Thyroid gland (tissue), 4 donors: ENCODE measurements at places on chromosomes 1 and 21.

- no peak for DNase-seq
Observed at GRCh38 chr1:12052997-12053686, 10.0 kb upstream of the TNFRSF8 start.

GRCh38 chr21:28317177-28317950 lies 675.3 kb downstream of the LTN1 start:
- DNase-seq: no peak

GRCh38 chr1:15038232-15039016 lies 115.1 kb upstream of the TMEM51 start:
- DNase-seq: no peak

GRCh38 chr1:53911442-53911841 lies 17.5 kb downstream of the DIO1 start:
- no peak for DNase-seq

- DNase-seq: no peak
Observed at GRCh38 chr1:192626366-192627179, 9.4 kb upstream of the RGS13 start.

DNA sequence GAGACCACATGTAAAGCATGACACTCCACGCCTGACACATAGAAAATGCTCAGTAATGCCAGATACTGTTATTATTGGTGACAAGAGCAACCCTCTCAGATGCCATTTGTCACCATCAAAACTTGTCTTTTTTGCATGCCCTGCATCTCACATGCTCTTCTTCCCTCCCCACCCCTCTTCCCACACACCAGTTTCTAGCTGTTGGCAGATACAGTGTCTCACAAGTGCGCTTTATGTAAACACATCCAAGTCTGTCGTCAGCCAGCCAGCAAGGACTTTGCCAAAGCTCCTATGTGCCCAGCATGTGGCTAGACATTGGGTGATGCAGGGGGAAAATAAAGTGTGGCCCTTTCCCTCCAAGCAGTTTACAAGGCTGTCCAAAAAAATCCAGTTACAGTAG lies 44.9 kb upstream of the EPHA8 start:
- peak; percentile 38 for DNase-seq

DNA sequence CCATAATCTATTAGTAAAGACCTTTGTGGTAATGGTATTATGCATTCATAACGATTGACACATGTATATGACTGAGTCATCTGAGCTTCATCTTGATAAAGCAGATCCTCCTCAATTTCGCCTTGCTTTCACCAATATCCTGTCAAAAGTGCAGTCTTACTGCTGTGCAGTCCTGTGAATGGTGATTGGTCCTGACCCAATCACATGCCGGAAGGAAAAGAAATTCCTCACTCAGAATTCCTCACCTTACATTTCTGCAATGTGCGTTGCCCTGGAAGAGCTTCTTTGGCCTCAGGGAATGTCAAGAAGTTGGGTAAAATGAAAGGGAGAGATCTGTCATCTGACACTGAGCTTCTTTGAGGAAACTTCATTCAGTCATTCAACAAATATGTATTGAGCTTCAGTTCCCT lies 121.0 kb upstream of the TSPAN2 start:
- no peak for DNase-seq

- DNase-seq: no peak
Observed at GRCh38 chr1:147105909-147106308, 66.4 kb downstream of the PRKAB2 start.

- DNase-seq: no peak
Observed at GRCh38 chr21:18603980-18604379, 200.4 kb upstream of the TMPRSS15 start.

DNA sequence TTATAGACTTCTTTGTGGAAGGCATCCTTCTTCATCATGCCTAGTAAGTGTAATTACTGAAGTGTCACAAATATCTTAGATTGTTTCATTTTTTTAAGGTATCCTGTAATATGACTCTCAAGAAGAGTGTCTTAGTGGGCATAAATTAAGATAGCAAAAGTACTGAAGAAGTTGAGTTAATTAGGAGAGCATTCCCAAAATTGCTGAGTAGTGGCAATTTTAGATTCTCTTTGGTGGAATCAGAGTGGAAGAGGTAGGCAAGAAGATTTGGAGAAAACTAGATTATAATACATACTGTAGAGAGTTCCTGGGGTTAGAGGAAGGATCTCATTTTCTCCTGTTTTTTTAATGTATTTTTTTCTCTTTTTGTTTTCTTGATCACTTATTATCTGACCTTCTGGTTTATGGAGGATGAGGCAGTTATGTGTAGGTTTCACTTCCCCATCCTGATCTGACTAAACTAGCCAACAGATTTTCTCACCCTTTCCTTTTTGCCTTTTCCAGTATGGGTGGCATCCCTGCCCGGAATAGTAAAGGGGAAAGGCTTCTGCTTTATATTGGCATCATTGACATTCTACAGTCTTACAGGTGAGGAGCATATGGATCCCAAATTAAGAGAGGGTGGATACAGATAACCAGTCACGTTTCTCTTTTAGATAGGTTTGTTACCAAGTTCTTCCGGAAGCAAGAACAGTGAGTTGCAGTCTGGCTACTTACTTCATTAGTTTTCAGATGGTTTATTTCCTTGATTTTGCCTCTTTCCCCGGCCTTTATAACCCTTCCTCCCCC lies 16.7 kb upstream of the PSMD4 start:
- no peak for DNase-seq

- no peak for DNase-seq
Observed at GRCh38 chr1:87513966-87514660, 185.4 kb downstream of the LMO4 start.

GRCh38 chr1:179632868-179633267 lies 41.2 kb downstream of the TDRD5 start:
- no peak for DNase-seq

DNA sequence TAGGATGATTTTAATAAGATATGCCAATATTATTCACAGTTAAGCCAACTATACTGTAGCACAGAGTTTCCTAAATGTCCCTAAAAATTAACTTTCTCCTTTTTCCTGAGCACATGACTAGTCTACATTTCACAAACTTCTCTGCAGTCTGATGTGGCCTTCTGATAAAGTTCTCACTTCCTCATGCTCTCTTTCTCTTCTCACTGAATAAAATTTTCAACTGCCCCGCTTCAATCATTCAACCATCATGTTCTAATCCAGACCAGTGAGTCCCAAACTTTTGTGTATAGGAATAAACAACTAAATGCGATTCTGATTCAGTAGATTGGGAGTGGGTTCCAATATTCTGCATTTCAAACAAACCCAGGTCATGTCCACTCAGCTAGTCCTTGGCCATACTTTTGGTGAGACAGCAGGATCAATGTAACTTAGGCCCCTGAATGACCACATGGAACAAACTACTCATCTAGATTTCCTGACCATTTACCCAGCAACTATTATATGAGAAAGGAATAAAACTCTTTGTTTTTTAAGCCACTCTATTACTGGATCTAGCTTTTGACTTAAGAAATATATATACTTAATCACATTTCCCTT lies 20.1 kb downstream of the TUT4 start:
- no peak for DNase-seq

DNA sequence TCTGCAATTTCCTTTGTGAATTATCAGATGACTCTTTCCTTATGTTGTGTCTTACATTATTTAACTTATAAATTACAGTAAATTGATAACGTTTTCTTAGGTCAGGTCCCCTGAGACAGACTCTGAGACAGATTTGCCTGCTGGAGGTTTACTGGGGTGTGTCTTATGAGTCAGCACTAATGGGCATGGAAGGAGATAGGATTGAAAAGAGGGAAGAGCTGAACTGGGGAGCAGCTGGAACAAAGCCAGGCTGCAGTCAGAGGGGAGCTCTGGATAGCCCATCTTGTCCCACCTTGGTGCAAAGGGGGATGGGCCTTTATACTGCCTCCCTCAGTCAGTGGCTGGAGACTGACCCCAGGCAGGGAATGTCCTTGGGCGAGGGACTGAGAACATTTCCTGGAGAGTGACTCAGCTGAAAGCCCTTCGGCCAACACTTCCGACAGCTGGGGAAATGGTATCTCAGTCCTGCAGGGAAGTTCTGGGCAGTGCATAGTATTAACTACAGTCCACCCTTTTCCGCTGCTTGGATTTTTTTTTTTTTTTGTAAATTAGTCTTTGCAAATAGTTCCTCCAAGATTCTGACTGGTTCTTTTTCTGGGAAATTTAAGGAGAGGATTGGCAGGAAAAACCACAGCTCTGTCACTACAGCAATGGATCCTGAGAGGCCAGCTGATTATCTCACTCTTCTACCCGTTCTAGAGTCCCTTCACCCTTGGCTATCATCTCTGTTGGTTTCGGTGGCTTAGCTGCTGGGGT lies 39.1 kb upstream of the CDC42BPA start:
- peak; percentile 17 for DNase-seq

DNA sequence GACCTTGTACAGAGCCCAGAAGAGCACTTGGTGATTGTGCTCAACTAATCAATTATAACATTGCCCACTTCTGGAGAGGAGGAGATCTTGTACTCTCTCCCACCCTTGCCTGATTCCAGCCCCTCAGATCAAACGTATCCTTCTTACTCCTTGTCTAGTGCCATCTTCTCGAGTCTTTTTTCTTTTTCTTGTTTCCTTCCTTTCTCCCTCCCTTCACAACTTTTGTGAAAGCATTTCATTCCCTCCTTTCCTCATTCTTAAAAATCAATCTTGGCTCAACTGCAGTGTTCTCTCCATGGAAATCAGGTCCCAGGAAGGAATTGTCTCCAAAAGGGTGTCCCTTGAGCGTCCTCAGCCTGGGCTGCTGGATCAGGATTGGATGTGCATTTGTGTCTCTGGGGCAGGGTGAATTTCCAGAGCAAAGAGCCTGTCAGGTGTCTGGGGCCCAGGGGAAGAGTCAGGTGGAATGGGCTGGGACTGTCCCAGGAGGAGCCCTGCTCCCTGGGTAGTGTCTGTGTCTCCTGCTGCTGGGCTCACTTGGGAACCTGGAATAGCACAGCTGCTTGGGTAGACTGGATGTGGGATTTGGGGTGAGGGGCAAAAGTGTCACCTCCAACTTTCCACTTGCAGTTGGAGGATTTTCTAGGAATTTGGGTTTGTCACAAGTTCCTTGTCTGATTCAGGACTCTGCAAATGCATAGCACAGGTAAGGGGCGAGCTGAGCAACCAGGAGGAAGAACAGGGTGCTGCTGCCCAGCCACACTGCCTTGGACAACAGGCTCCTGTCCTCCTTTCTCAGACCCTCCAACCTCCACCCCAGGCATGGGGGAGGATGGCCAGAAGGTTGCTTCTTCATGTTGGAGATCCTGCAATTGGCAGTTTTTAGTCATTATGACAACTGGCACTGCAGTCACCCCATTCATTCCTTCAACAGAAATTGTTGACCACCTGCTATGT lies 3.3 kb downstream of the SOX13 start:
- DNase-seq: no peak

- DNase-seq: no peak
Observed at GRCh38 chr1:19336543-19336942, 24.4 kb downstream of the SLC66A1 start.

GRCh38 chr1:248703674-248704073 lies 1.1 kb upstream of the OR14I1 start:
- DNase-seq: no peak
